NAMALWA (cell line): ENCODE measurements at places on chromosomes 2 and 18.

GRCh38 chr2:73877071-73877802 is 15.6 kb upstream of the ACTG2 start:
- no peak for DNase-seq

DNA sequence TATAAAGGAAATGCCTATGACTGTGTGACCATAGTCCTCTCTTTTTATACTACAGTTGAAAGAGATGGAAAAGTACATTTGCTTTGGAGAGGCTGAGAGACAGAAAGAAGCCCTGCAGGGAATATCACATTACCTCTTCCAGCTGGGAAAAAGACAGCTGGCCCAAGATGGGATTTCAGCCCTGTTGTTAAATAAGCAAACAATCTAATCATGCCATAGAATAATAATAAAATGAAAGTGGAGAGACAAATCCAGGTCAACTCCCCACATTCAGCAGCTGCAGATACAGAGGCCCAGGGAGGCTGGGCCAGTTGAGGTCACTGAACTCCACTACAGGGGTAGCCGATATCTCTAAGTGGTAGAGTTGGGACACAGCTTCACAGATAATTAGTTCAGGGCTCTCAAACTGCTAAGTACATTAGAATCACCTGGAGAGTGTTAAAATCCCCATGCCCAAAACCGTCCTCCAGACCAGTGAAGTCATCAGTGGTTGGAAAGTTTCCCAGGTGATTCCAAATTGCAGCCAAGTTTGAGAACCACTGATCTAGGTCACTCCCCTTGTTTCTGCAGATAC is 81.9 kb downstream of the MOGAT1 start:
- DNase-seq, result no peak

- no peak for DNase-seq
Measured at GRCh38 chr2:19700861-19701585, 200.8 kb downstream of the TTC32 start.

DNA sequence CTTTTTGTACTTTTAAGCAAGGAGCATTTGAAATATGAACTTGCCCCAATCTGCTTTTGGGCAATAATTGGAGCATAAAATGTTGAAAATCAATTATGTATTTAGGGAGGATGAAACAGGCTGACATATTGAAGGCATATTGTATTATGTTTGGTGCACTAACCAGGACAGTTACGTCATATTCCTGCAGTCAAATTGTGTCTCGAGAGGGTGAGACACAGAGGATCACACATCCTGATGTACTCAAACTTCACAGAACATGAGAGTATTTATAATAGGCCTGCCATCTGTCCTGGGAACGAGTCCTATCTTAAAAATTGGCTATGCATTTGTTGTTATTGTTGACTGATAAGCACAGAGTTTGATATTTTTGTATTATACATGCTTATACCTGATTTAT is 44.7 kb downstream of the TANC1 start:
- no peak for DNase-seq

DNA sequence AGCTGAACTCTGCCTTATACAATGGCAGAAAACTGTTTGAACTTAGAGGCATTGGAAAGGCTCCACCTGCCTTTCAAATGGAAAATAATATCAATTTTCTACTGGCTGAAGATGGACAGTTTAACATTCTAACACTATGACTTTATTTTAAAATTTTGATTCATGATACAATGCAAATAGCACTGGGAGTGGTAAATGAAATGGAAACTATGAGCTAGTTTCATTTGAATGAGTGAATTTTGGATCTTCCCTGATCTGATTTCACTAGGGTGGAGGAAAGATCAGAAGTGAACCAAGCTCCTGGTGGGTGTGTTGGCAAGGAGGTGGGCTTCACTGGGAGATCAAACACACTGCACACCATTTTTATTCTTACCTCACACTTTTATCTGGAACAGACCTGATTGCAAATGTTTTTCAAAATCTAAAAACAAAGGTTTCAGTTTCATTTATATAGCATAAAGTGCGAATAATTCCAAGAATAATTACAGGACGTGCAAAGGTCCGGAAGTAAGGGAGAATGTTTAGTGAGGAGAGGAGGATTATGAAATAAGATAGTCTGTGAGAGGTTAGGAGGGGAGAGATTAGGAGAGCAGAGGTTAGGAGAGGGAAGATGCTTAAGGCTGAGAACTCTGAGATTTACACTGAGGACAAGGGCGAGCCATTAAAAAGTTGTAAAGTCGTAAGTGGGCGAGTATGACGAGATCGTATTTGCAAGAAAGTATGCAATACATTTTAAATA is 18.6 kb upstream of the MBP start:
- DNase-seq, result no peak

GRCh38 chr18:78687736-78688135 is 291.9 kb upstream of the SALL3 start:
- DNase-seq, result no peak

GRCh38 chr2:85560812-85561279 is 447 bp downstream of the GGCX start:
- DNase-seq, result no peak

GRCh38 chr2:122575076-122575475 is 819.6 kb downstream of the TSN start:
- no peak for DNase-seq

- DNase-seq, result no peak
Measured at GRCh38 chr2:216033403-216033802, 20.1 kb upstream of the MREG start.

DNA sequence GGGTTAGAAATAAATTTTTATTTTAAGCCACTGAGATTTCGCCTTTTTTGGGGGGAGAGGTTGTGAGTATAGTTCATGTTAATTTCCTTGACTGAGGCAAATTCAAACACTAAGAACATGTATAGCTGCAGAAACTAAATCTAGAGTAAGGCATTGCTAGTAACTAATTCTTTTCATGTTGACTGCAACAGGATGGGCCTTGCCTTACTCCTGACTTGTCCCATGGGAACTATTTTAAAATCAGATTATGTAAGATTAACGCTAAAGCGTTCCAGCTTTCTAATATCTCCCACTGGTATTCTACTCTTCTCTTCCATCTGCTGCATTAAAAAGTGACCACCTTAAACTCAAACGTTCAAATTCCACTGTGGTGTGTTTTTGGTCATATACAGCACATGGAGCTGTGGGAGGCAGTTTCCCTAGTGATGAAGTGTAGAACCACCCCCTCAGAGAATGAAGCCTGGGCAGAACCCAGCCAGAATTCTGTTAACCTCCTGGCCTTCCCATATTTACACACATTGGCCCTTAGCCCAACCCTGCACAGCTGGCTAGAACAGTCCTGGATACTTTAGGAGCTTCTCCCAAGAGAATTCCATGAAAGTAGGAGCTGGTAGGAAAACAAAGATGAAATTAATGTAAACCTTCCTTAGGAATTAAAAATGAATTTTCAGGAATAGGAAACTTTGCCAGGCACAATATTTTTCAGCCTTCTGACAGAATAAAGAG is 687.8 kb downstream of the SLC4A3 start:
- no peak for DNase-seq

DNA sequence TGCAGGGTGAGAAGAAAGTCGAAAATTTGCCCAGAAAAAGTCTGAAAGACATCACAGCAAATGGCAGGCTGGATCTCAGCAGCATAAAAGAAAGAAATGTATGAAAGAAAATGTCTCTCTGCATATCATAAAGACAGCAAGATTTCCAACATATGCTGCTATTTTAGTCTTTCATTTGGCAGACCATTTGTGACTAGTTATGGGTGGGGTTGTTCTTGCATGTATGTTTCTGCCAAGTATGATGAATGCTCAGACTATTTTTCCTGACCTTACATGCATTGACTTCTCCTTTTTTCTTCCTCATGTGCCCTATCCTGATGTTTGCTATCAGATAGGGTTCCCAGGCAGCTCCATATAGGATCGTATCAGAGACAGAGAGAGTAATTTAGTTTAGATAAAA is 58.5 kb upstream of the PARD3B start:
- no peak for DNase-seq

GRCh38 chr2:201759567-201759966 is 21.2 kb downstream of the ALS2 start:
- DNase-seq, result no peak

- peak; percentile 67 for DNase-seq
Measured at GRCh38 chr2:218230882-218231281, 13.9 kb downstream of the ARPC2 start.

GRCh38 chr2:168480356-168480755 is 24.3 kb downstream of the CERS6 start:
- no peak for DNase-seq

DNA sequence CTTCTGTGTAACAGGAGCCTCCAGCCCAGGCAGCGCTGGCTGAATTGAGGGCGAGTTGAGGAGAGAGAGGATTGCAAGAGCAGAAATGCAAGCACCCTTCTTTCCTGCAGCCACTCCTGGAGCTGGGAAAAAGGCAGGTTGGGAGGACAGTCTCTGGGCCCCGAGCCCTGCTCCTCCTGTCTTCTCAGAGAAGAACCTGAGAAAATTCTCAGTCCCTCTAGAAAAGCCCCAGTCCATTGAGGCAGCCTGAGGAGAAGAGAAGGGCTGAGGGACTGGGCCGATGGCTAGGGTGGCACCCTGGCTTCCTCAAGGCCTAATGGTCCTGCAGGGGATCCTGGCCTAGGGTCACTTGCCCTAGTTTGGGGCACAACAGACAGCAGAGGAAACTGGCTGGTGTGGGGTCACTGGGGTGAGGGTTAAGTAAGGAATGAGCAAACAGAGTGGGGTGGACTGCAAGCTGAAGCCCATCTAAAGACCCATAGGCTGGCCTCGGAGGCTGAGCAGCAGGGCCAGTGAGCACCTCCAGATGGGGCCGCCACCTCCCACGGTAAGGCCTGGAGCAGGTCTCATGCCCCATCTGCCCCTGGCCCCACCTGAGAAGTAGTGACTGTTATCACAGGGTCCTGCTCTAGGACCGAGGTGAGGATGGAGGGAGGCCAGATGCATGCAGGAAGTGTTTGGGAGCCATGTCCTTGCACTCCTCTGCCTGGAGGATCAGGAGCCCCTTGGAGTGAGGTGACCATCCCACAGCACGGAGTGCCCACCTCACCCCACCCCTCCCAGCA is 12.4 kb downstream of the CIB4 start:
- no peak for DNase-seq

DNA sequence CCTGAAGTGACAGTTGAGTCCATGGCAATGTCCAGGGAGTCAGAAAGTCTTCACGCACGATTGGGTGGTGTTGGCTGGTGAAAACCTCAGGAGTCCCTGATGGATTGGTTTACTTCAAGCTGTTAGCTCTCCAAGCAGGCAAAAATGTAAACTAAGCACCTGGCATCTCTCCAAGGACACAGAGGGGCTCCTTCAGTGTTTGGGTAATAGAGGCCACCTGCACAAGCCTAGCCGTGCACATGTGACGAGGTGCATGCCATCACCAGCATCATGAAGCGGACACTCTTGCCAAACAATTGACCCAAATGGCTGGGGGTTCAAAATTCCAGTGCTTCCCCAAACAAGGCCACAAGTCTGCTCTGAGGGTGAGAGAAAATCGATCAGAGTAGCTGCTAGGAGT is 104.7 kb upstream of the CD302 start:
- DNase-seq, result no peak

- DNase-seq, result no peak
Measured at GRCh38 chr18:54607213-54608027, 16.4 kb downstream of the DYNAP start.

GRCh38 chr2:101756266-101756665 is 58.8 kb downstream of the MAP4K4 start:
- DNase-seq, result no peak

DNA sequence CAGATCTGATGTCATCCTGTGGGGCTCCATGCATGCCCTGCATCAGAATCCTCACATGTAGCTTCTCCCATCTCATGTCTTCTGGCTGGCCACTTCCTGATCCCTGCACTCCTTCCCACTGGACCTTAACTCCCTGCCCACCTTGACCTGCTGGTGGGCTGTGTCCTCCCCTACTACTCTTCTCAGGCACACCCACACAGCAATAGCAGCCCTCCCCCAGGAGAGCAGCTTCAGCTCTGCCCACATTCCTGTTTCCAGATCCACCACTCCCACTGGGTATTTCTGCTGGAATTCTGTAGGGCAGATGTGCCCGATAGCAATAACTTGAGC is 137.0 kb upstream of the HS6ST1 start:
- no peak for DNase-seq

DNA sequence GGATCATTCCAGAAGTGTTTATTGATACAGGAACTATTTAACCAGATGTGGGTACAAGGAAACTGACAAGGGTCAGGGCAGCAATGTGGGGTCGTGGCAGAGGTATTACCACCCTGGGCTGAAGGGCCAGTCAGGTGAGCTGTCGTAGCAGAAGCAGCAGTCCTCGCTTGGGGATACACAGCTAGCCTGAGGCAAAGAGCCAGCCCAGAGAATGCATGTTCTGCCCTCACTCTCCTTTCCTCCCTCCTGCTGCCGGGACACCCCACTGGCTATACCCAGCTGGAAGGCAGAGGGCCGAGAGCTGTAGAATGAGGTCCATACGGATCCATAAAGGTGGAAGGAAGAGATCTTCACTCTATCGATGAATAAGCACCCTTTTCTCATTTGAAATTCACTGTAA is 32.2 kb upstream of the GBX2 start:
- DNase-seq, result no peak

DNA sequence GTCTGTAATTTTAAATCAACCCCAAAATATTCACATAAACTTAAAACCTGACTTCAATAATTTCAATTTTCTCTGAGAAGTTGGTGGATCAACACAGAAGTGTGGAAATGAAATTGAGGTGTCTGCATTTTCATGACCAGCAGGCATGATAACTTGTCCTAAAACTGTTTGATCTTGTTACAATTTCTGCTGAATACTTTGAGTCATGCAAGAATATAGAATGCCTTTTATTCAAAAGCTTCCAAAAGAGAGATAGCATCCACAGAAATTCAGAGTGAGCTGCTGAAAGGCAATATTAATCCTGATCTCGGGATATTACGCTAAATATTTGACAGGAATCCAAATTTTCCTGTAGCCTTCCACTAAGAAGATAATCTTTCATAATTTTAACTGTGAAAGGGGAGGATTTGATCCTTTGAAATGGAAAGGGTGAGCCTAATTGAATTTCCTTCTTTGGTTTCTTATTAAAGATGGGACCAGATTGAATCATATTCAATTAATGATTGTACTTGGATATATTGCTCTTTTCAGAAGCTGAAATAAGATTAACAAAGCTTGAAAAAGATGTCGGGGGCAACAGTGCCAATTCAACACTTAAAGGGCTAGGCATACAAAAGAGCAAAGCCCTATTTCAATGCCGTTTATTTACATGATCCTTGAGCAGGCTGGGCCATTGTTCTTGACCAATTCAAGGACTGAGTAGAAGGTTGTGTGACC is 129.3 kb downstream of the NCKAP5 start:
- no peak for DNase-seq

GRCh38 chr2:128347701-128348539 is 29.3 kb upstream of the HS6ST1 start:
- no peak for DNase-seq

DNA sequence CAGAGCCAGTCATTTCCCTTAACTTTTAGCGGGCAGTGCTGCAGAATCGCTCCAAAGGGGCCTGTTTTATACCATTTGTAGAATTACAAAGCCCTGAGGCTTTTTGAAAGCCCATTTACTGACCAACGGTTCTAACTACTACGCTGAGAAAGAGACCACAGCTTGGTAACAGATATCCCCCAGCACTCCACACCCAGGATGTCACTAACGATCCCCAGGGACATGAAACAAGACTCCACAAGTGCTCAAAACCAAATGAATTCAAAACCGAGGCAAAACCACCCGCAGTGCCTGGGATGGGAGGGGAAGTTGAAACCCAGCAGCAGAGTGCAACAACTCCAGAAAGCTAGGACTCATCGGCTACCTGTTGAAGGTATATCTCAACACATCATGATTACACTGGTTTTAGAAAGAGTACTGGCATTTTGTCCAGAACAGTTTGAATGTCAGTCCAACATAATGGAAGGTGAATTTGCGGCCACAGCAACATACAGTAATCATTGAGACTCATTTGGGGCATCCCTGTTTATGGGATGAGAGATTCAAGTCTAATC is 33.6 kb upstream of the LRP2 start:
- DNase-seq, result no peak
